ENCODE measurements at places on chromosomes 7 and 10. TPM values are rescaled to one million over a fixed set of nuclear protein-coding genes. Genes with fewer than 3 reads are reported as not detected.

MYL7 gene
- total RNA-seq, result not detected

OR2A12 gene
- not detected for total RNA-seq

FAM131B gene
- 1.2 TPM for total RNA-seq

AKR1C4 gene
- total RNA-seq, result not detected

GPR15LG gene
- total RNA-seq, result not detected

NXPH1 gene
- total RNA-seq, result not detected

KLF6 gene
- 52.1 TPM for total RNA-seq

THSD7A gene
- total RNA-seq, result under 0.01 TPM

H2BK1 gene
- not detected for total RNA-seq

TYW1B gene
- 2.2 TPM for total RNA-seq

HNRNPH3 gene
- 9.7 TPM for total RNA-seq

FKBP6 gene
- not detected for total RNA-seq

SP4 gene
- 5.1 TPM for total RNA-seq

GNAT3 gene
- not detected for total RNA-seq

SNX8 gene
- total RNA-seq, result 25.0 TPM

AGAP5 gene
- 4.0 TPM for total RNA-seq

SDK1 gene
- total RNA-seq, result under 0.01 TPM

CALML3 gene
- not detected for total RNA-seq

CUX1 gene
- 41.6 TPM for total RNA-seq

FBXL13 gene
- total RNA-seq, result 2.2 TPM

OR9A2 gene
- total RNA-seq, result not detected

RAPGEF5 gene
- total RNA-seq, result 1.1 TPM

DNA2 gene
- 5.4 TPM for total RNA-seq

AKR1D1 gene
- total RNA-seq, result under 0.01 TPM

RNLS gene
- total RNA-seq, result 23.0 TPM

CYP2C19 gene
- not detected for total RNA-seq

ANKRD30A gene
- not detected for total RNA-seq

TMEM229A gene
- total RNA-seq, result not detected

DNAJC1 gene
- 83.1 TPM for total RNA-seq

ATOH7 gene
- total RNA-seq, result not detected

MMP21 gene
- not detected for total RNA-seq

NEBL gene
- total RNA-seq, result under 0.01 TPM

ADRA2A gene
- 0.29 TPM for total RNA-seq

KLLN gene
- 0.59 TPM for total RNA-seq

PIK3CG gene
- total RNA-seq, result not detected

WEE2 gene
- not detected for total RNA-seq

DKK1 gene
- total RNA-seq, result 66.2 TPM

P4HA1 gene
- total RNA-seq, result 143 TPM

CYP17A1 gene
- not detected for total RNA-seq

ERVW-1 gene
- not detected for total RNA-seq
